ENCODE measurements at places on chromosomes 1 and 21.
A peak's percentile ranks its signal among the peaks of the same experiment; 100 is the strongest.

DNA sequence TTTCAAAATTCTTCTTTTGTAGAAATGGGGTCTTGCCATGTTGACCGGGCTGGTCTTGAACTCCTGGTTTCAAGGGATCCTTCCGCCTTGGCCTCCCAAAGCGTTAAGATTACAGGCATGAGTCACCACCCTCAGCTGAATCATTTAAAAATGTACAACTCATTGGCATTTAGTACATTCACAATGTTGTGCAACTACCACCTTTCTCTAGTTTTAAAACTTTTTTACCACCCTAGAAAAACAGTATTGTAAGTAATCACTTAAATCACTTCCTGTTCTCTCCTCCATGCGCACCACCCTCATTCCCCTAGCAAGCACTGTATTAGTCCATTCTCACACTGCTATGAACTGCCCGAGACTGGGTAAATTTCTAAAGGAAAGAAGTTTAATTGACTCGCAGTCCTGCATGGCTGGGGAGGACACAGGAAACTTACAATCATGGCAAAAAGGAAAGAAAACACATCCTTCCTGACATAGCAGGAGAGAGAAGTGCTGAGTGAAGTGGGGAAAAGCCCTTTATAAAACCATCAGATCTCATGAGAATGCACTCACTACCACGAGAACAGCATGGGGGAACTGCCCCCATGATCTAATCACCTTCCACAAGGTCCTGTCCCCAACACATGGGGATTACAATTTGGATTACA lies 14.4 kb upstream of the THEM5 start:
- DNase-seq, result no peak

DNA sequence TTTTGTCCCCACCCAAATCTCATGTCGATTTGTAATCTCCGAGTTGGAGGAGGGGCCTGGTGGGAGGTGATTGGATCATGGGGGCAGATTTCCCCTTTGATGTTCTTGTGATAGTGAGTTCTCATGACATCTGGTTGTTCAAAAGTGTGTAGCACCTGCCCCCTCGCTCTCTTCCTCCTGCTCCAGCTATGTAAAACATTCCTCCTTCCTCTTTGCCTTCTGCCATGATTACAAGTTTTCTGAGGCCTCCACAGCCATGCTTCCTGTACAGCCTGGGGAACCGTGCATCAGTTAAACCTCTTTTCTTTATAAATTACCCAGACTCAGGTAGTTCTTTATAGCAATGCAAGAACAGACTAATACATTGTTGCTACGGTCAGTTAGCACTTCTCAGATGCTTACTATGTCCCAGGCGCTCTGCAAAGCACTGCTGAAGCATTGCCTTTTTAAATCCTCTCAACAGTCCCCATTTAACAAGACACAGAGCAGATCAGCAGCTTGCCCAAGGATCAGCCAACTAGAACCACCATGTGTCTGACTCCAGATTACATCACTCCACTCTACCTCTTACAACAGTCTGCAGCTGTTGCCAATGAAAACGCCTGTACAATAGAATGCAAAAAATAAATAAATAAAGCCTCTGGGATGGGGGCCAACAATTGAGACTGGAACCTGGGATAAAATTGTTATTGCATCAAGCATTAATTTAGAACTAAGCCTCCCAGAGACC lies 52.4 kb upstream of the USP1 start:
- DNase-seq, result peak; percentile 33

DNA sequence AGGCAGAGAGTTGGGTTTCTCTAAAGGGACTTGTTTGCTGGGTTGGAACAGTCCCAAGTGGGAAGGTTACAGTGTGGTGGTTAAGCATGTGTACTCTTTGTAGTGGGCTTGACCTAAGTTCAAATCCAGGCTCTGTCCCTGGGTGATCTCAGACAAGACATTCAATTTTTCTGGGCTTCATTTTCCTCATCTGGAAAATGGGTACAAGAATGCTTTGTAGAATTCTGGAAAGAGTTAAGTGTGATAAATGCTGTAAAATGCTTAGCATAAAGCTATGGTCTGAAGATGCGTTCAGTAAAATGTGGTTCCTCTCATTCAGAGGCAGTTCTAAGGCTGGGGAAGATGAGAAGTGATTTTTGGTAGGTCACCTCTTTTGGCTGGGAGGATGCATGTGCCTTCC lies 805 bp downstream of the GRHL3 start:
- DNase-seq, result no peak

GRCh38 chr1:34590211-34590623 lies 164.6 kb upstream of the GJB5 start:
- no peak for DNase-seq

- DNase-seq, result no peak
Observed at GRCh38 chr1:21511579-21512522, 2.6 kb downstream of the ALPL start.

DNA sequence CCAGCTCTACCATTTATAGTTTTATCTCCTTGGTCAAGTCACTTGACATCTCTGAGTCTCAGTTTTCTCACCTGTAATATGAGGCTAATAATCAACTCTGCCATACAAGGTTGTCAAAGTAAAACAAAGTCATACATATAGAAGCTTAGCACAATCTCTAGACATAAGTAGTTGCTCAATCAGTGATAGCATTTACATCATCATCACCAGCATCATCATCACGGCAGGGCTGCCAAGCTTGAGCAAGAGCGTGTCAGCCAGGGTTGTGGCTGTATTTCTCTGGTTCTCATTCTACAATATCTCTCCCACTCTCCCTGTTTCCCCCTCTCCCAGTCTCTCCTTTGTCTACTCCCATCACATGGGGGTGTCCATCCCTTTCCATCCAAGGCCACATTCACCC lies 41.7 kb upstream of the COA6 start:
- no peak for DNase-seq

DNA sequence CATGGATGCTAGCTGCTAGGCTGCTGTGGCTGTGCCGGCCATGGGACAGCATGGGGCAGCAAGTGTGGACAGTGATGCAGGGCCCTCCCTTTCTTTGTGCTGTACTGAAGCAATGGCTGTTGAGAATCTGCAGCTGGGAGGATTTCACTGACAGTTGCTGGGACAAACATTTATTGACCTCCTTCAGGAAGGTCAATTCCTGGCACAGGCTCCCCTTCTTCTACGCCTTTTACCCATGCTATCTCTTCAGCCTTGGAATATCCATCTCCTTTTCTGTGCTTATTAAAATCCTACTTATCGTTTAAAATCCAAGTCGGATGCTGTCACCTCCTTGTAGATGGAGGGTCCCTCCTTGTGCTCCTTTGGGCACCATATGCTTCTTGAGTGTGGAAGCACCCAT lies 213.1 kb upstream of the USP24 start:
- no peak for DNase-seq

GRCh38 chr1:217897100-217897499 lies 266.0 kb downstream of the SPATA17 start:
- no peak for DNase-seq

GRCh38 chr1:5644281-5645134 lies 347.7 kb downstream of the NPHP4 start:
- no peak for DNase-seq

GRCh38 chr1:18923756-18924211 lies 21.4 kb upstream of the ALDH4A1 start:
- peak; percentile 56 for DNase-seq

DNA sequence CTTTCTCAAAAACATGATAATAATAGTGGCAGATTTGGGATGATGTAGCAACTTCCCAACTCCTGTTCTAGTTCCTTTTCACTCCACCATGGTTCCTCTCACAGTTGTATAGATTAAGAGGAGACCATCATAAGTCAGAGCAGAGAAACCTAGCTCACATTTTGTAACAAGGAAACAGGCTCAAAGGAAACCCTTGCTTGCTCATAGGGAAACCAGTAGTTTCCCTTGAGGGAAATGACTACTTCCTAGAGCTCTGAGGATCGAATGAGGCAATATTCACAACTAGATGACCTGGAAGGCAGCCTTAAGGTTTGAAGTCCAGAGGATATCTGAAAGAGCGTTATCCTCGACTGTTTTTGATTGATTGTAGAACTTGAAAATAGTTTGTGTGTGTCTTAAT lies 76.1 kb upstream of the C8B start:
- no peak for DNase-seq

DNA sequence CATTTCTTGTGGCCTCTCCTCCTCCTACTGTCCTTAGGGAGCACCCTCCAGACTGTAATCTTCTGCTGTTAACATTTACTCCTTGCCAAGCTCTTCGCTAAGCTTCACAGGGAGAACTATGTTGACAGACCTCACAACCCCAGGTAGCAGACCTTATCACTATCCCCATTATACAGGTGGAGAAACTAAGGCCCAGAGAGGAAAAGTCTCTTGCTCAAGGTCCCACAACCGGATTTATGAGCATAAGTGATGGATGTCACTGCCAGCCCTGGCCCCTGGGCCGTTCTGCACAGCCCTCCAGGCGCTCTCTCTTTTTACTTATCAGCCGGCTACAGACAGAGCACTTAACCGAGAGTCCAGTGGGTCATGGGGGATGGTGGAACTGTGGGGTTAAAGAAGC lies 18.1 kb downstream of the LYPD8 start:
- DNase-seq, result no peak

DNA sequence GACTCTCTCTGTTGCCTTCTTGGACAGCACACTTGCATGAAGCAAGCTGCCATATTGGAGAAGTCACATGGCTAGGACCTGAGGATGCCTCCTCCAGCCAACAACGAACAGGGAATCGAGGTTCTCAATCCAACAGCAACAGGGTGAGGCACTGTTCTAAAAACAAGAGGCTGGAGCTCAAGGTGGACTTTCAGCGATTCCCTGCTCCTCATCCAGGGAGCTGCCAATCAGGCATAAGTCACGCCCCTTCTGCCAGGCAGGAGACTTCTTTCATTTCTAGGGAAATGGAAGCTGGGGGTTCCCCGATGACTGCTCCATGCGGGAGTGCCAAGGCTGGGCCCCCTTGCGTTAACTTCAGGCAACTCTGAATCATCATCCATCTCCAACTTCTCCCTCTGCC lies 22.7 kb upstream of the IFNAR1 start:
- no peak for DNase-seq

- no peak for DNase-seq
Observed at GRCh38 chr1:221557013-221557412, 184.9 kb downstream of the DUSP10 start.

DNA sequence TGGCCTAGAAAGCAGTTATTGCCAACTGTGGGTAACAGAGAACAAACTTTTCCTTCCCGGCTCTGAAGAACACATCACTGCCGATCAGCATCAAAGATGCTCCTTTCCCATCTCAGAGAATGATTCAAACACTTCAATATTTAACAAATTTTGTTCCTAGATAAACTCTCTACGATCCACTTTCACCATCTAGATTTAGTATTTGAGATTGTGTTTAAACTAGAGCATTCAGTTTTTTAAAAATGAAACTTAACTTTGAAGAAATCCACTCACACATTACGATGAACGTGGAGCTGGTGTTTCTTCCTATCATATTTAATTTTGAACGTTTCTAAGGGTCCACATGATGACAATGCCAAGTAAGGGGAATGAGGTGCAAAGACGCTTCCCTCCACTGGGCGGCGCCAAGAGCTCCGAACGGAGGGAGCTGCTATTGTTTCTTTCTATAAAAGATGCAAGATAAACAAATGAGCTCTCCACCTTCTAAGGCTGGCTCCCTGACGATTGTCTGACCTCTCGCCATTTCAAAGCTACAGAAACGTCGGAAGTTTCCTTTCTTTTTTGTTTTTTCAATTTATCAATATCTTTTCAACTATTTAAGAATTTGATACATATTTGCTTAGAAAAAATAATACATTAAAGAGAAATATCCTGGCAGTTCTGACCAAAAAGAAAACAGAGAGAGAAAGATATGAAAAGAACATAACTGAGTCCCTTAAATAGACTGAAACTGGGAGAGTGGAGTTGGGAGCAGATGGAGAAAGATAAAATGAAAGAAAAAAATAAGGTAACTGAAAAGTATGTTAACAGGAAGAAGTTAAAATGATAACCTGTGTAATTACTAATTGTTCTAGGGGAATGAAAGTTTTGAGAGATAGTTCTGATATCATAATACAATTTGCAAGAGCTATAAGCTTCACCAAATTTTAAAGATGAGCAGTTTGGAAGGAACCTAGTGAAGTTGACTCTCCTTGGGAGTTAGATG lies 4.4 kb upstream of the BARHL2 start:
- DNase-seq, result peak; percentile 47

GRCh38 chr1:50350421-50350820 lies 72.8 kb downstream of the DMRTA2 start:
- DNase-seq, result no peak

DNA sequence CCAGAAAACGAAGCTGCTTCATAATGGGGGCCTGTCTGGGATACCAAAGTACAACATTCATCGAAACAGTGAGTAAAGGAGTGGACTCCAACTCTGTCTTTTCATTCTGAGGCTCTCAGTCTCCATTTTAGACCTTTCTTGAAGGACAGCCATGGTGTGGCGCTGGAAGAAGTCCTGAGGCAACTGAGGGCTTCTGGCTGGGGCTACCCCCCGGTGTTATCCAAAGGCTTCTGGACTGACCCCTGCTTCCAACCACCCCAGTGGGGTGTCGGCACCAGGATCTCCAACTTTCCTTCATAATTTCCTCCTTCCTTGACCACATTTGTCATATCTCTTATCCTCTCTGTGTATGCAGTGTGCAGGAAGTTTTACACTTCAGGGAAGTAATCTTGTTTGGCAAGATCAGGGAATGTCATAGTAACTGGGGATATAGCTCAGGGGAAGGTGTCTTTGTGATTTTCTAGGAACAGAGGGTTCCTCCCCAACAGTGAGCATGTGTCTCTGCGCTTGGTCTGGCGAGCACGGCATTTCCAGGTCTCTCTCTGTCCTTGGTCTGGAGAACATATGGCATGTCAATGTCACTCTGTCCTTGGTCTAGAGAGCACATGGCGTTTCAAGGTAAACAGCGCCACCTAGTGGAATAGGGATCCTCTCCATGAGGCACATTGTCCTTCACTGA lies 19.4 kb upstream of the BSDC1 start:
- DNase-seq, result no peak

- no peak for DNase-seq
Observed at GRCh38 chr1:28954126-28954726, 39.9 kb downstream of the EPB41 start.

GRCh38 chr1:246583056-246583440 lies 16.8 kb downstream of the CNST start:
- no peak for DNase-seq

DNA sequence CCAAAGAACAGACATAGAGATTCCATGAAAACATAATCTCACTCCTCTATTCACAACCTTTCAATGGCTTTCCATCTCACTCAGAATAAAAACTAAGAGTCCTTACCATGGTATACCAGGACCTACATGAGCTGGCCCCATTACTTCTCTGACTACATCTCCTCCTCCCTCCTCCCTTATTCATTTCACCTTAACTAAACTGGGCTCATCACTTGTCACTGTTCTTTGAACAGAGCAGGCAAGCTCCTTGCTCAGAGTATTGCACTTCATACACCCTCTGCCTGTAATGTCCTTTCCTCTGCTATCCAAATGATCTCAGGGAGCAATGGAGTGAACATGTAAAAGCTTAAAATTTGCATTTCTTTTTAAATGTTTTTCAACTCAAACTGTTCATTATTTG lies 142.0 kb downstream of the MRPL39 start:
- DNase-seq, result no peak

DNA sequence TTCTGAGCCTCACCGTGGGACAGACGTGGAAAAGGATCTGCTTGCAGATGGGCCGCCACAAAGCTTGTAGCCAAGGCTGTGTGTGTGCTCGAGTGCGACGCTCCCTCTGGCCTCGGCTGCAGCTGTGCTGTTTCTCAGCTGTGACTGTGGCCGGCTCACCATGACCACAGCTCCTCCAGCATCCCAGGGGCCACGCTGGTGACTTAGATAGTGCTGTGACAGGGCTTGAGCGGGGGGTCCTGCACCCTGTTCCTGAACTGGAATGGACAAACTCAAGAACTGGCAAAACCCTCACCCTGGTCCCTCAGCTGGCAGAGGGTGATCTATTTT lies 17.4 kb upstream of the ACTRT2 start:
- no peak for DNase-seq

GRCh38 chr1:43868741-43869067 lies 64.9 kb upstream of the ARTN start:
- no peak for DNase-seq

Data from right kidney (tissue), 9 donors.